ENCODE measurements at places on chromosomes 3 and 15.

DNA sequence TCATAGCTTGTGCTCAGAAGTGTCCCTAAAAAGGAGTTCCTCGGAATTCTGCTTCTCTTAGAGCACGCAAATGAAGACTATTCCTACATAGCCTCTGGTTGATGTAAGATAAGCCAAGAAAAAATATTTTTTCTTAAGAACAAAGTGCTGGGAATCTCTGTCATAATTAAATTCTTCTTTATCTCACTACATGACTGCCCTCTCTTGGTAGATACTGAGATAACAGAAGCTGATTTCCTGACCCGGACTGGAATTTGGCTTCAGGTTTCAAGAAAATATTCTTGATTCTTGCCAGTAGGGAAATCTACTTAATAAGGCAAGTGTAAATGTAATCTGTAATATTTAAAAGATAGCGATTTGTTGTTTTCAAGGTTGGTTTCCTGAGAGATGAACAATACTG, 31.3 kb upstream of the SETMAR start:
- no peak for DNase-seq

- no peak for DNase-seq
Observed at GRCh38 chr3:11552289-11553264, 91.1 kb downstream of the VGLL4 start.

DNA sequence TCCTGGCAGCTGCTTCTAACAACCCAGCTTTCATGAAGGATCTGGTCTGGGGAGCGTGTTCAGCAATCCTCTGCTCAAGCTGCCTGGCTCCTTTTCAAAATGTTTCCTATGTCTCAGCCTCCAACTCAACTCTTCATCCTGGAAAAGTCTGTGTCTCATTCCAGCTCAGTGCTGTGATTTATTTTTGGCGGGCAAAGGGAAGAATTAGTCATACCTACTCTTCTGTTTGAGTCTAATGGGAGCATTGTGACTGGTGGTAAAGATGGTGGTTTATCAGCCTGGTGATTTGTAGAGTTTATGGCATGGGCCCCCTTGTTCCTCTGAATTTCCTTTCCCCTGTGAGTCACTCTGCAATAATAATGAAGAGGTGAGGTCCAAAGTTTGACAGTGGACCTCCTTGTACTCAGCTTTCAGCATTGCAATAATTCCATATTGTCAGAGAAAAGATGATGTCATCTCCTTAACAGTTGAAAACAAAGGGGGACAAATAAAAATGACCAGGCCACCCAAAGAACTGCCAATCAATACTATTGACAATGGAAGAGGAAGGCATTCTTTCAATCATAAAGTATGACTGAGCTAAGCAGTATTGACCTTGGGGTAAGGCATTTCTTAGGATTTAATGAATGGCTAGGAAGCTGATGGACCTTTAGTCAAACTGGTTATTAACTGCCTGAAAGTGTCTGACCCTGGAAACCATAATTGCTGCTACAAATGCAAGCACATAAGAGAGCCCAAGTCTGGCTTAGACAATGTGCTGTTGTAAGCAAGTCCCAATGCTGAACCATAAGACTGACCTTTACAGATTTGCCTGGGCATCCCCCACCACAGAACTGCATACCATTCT, 204.7 kb upstream of the MCTP2 start:
- DNase-seq: no peak

DNA sequence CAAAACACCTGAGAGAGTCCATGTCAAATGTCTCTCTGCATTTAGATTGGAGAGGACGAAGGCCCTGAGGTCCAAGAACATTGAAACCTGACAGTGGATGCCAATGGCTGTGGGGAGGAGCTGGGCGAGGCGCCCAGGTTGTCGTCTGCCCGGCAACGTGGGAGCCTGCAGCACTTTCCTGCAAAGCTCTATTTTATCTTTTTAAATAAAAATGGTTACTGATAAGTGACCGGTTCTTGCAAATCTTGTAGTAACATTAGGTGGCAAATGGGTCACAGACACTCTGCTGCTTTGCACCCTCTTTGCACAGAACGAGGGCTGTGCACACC, 19.5 kb upstream of the FANCD2 start:
- no peak for DNase-seq

GRCh38 chr3:16516695-16517481, 3.4 kb upstream of the RFTN1 start:
- no peak for DNase-seq

GRCh38 chr3:127427156-127427555, 139.3 kb upstream of the PRR20G start:
- DNase-seq: no peak

GRCh38 chr3:42688487-42689420, 3.4 kb downstream of the KLHL40 start:
- DNase-seq: no peak

DNA sequence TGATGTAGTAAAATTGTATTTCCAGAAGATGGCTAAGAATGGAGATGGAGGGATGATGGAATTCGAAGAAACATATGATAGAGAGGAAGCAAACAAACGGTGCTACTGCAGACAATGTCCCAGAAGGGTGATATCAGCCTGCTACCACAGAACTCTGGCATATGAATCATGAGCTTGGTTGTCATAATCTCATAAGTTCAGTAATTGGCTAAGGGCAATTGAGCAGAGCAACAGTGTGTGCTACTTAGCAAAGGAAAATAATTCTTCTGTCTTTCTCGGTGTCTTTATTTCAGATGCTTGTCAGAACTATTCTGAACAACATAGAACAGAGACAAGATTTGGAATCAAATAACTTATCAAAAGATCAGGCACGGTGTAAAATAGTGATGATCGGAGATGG, 407.3 kb downstream of the GBE1 start:
- no peak for DNase-seq

DNA sequence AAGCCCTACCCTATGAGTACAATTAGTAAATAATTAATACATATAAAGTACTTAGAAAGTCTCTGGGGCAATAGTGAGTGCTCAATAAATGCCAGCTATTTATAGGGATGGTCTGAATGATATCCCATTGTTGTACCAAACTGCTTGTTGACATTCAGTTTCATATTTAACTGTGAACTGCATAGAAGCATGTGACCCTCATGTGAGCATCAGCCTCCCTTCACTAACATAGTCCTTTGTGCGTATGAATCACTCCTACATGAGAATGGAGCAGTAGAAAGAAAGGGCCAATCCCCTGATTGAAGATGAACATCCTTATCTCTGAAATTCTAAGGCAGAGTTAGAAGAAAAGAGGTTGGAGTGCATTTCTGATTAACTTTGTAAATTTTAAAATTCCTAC, 68.7 kb upstream of the ATP10A start:
- DNase-seq: no peak

- no peak for DNase-seq
Observed at GRCh38 chr3:195025056-195025883, 245.7 kb downstream of the XXYLT1 start.

DNA sequence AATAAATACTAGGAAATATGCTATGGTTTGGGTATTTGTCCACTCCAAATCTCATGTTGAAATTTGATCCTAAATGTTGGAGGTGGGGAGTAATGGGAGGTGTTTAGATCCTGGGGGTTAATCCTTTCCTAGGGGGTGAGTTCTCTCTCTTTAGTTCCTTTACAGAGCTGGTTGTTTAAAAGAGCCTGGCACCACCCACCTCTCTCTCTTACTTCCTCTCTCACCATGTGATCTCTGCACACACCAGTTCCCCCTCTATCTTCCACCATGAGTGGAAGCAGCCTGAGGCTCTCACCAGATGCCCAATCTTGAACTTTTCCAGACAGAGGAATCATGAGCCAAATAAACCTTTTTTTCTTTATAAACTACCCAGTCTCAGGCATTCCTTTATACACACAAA, 10.5 kb downstream of the SLC24A5 start:
- DNase-seq: no peak

- no peak for DNase-seq
Observed at GRCh38 chr15:45550436-45550835, 27.9 kb upstream of the SLC30A4 start.

DNA sequence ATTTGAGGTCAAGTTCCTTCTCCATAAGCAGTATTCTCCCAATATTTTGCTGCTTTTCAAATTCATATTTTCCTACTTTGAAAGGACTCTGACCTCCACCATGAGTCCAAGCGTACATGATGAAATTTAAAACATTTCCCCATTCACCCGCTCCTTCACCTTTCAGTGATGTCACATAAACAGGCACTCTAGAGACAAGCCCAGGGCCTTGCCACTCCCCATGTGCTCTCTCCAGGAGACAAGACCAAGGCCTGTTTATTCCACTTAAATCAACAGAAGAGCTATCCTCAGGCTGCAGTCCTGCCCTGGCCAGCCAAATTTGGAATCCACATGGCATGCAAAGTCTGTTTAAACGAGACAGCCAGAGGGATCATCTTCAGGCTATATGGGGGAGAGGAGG, 161.5 kb downstream of the ARRDC4 start:
- DNase-seq: no peak

- no peak for DNase-seq
Observed at GRCh38 chr15:66101715-66102395, 151.7 kb downstream of the MEGF11 start.

DNA sequence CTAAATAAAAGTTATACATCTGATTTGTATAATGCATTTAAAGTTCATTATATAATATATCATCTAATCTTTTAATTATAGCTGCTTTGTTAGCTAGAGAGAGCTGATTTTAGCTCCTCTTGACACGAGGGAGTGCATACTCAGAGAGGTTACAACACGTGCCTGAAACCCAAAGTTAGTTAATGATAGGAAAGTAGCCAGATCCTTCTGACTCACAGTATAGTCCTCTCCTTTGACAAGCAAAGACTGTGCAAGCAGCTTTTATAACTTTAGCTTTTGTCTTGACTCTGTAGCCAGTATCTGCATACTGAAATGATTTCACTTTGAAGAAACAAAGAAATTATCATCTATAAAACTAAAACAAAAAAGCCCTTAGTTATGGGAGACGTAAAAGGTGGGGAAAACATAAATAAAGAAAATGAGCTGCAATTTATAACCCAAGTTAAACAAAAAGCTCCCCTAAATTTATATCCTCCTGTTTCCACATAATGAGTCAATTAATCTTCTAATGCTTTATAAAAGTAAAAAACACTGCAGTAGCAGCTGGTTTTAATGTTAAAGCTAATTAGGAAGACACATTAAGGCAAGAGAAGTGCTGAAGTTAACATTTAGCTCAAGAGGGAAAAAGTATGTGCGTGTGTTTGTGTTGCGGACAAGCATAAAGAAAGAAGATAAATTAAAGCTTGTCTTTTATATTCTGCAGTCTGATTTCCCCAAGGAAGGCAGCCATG, 13.1 kb downstream of the GABRR3 start:
- no peak for DNase-seq

DNA sequence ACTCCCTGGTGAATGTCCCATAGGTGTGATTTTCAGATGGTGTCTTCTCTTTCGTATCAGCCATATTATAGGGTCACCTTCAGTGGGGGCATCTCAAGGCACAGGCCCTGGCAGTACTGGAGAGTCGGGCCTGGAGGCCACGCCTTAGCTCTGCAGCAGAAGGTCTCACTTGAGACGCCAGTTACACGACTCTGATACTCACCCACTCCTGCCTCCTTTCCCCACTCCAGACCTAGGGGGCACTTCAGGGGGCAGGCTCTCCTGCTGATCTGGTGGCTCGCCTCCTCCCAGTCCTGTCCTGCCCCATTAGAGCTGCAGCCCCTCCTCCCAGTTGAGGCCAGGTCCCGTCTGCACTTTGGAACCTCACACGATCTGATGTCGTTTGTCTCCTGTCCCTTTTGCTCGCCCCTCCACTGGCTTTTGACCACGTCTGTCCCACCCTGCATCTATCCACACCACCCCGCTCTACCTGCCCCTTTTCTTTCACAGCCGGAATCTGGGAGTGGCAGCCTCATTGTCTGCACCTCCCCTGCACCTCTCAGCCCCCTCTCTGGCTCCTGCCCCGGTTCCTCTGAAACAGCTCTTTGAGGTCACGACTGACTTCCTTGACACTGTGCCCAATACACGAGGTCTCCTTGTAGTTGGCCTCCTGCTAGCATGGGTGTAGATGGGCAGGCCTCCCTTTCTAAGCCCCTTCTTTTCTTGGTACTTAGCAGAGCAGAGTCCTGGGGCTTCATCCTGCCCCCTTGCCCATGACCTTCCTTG, 181.9 kb downstream of the NSMCE3 start:
- no peak for DNase-seq

DNA sequence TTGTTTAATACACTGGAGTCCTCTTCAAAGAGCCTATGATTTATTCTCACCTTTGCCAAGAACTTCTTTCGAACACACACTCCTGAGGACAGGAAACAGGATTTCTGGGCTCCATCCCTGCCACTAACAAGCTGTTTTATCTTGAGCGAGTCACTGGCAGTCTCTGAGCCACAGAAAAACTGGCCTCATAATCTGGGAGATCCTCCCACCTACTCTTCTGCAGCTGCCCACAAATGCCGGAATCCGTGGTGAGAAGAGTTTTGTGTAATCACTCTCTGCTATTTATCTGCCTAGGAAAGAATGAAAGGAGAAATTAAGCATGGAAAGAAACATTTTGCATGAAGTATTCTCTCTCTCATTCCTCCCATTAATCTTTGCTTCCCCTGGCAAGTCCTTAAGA, 172.0 kb upstream of the TRIM42 start:
- DNase-seq: no peak

DNA sequence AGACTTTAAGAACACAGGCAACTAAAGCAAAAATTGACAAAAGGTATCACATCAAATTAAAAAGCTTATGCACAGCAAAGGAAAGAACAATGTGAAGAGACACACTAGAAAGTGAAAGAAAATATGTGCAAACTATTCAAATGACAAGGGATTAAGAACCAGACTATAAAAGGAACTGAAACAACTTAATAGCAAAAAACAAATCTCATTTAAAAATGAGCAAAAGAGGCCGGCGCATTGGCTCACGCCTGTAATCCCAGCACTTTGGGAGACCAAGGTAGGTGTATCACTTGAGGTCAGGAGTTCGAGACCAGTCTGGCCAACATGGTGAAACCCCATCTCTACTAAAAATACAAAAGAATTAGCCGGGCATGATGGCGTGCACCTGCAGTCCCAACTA, 14.4 kb downstream of the NGLY1 start:
- DNase-seq: no peak

DNA sequence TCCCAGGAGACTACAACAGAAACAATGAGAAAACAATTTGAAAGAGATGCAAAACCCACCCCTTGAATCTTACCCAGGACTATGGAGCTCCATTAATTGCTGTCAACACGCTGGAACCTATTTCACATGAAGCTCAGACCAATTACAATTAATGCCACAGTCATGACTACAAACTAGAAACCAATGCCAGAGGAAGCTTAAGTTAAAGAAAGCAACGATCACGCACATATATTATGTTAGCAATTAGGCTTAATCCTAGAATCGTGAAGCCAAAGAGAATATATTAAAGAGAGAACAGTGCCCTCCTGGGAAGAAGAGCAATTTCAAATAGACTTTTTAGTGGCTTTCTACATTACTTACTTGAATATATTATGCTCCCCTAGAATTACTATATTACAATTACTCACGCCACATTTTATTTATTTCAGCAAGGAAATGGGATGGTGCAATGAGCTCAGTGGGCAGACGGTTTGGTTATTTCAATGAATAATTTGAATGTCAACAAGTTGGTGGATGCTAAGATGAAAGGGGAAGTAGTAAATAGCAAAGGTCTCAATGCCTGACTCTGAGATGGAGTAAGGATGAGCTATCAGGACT, 125.5 kb downstream of the GREM1 start:
- no peak for DNase-seq

Data from CMK (cell line).